ENCODE measurements at places on chromosomes 12 and 14.
A peak's percentile ranks its signal among the peaks of the same experiment; 100 is the strongest.

DNA sequence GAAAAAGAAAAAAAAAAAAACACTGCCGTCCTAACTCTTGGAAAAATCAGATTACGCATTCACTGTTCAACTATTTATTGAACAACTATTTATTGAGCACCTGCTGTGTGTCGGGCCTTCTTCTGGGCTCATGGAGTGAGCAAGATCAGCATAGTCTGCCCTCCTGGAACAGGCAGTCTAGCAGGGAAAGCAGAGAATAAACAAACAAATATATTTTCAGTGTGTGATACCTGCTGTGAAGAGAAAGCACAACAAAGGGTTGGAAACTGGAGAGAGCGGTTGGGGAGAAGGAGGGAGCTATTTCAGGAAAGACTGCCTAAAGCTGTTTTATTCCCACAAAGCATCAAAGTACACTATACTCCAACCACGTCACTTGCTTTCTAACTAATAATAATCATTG is 10.8 kb downstream of the PROX2 start:
- no peak for DNase-seq

- DNase-seq: no peak
These were observed 38.1 kb downstream of the GCH1 start for GRCh38 chr14:54864526-54864925.

DNA sequence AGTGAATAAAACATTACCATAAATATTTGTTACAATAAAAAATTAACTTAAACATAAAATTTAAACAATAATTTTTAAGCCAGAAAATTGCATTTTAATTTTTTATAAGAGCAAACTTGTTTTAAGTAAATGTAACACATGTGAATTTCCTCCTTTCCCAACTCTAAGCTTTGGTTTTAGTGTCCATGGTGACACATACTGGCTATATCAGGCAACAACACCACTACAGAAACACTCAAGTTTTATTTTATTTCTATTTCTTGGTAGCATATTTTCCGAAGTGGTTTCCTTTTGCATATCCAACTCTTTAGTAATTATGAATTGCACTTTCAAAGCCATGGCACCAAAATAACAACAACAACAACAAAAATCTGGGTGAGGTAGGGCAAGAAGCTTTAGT is 2.2 kb downstream of the NELL2 start:
- peak; percentile 61 for DNase-seq

GRCh38 chr12:68809190-68810026 is 1.4 kb downstream of the MDM2 start:
- no peak for DNase-seq

GRCh38 chr12:63208956-63209355 is 58.0 kb upstream of the AVPR1A start:
- DNase-seq: no peak

GRCh38 chr12:67826946-67827720 is 162.1 kb upstream of the IFNG-AS1 start:
- DNase-seq: no peak

DNA sequence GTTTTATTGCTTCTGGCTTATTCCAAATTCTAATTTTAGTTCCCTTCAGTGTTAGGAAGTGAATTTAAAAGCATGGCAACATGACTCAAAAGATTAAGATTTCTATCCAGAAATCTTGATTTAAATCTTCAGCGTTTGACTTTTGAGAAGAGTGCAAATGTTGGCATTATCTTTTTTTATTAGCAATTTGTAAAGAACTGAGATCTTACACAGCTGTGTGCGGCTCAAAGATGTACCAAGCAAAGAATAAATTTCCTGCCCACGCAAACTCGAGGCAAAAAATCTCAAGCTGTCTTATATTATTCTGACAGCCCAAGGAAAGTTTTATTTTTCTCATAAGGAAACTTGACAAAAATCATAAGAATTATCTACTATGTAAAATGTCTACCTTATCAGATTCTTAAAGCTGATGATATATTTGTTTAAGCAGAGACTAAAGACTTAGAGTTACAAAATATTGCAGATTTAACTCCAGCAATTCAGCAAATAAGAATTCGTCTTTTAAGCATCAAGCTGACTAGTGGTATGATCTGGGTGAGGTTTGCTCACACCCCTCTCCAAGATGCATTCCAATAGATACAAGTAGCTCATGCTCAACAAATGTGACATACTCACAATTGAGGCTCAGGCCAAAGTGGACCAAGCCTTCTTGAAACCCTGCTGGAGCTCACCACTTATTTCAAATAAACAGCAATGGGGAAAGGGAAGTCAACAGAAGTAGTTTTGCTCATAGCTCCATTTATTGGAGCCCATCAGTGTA is 47.4 kb upstream of the POC1B start:
- no peak for DNase-seq

DNA sequence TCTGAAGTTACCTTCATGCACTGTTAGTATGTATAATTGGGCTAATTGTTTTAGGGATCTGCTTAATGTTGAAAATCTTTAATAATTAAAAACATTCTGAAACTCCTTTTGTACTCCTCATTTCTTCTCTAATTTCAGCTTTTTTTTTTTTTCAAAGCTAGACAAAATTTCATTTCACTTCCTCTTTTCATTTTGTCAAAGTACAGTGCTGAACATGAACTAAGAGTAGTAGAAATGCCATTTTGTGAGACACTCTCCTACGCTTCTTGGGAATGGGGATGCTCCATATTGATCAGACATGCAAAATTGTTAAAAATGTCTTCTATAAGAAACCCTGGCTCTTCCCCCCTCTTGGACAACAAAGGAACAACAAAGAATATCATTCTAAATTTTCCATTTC is 1.7 kb downstream of the ABCD2 start:
- no peak for DNase-seq

- DNase-seq: no peak
These were observed 4.3 kb downstream of the LRP10 start for GRCh38 chr14:22875748-22876319.

- no peak for DNase-seq
These were observed 40.1 kb downstream of the FBXL14 start for GRCh38 chr12:1553987-1554982.

DNA sequence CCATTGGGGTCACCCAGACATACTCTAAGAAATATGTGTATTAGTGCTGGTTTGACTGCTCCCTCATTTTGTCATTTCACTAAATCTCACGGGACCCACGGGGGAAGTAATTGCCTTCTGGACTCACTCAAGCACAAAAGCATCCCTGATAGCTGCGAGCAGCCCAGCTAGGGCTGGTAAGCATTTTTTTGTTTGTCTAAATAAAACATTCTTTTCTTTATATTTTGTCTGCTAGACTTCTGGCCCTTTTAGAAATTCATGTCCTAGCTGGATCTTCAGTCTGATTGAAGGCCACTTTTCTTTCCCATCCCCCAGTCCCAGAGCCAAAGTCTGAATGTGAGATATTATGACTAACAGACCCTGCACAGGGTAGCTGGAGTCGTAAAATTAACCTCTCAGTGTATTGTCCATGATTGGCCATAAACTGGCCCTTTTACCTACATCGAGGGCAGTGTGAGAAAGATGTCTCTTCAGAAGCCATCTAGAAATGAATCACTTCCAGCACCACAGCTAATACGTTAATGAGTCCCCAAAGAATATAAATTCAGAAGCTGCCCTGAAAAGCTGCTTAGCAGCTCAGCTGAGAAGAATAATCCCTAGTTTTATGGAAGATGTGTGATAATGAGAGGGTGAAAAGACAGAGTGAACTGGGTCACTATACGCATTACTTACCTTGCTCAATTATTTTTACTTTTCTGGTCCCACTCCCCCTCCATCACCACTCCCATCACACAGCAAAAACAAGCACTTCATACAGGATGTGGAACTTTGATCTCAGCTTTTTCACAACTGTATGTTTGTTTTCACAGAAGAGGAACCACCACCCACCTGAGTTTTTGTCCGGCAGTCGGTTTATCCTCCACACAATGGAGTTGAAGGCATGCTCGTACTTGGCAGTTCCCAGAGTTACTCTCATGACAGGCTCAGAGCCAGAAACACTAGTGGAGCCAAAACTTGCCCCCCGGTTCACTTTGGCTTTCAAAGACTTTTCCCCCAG is 55.6 kb upstream of the GTF2A1 start:
- DNase-seq: no peak

DNA sequence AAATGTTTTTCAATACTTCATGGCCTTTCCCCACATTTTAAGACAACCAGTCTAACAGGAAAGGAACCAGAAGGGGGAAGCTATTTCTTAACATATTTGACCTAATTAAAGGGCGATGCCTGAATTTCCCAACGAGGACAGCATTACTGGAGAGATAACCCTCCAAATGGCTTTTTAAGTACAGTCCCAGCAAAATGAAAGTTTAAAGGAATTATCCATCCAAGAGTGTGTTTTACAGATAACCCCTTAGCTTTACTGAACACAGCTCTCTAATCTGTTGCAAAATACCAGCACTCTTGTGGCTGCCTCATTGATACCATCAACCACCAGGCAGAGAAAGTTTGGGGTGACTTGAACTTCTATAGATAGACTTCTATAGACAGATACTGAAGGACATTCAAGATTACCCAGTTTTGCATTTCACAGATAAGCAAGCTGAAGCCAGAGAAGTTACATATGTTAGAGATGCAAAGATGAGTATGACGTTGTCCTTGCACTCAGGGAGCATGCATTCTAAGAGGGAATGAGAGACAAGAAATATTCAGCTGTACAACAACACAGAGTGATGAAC is 41.3 kb upstream of the DUSP6 start:
- DNase-seq: no peak

DNA sequence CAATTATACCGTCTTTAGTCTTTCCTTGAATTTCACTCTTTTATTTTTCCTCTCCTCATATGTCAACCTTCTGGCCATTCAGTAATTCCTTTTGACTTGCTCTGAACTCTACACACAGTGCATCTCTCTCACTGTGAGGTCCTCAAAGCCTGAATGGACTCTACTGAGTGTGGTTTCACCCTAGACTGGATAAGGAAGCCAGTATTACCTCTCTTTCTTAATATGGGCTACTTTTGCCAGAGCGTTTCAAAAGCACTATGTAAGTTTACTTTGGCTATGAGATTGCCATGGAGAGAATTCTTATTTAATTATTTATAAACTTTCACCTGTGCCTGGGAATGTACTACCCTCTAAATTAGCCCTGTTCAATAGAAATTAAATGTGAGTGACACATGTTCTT is 343.5 kb upstream of the DDHD1 start:
- no peak for DNase-seq

DNA sequence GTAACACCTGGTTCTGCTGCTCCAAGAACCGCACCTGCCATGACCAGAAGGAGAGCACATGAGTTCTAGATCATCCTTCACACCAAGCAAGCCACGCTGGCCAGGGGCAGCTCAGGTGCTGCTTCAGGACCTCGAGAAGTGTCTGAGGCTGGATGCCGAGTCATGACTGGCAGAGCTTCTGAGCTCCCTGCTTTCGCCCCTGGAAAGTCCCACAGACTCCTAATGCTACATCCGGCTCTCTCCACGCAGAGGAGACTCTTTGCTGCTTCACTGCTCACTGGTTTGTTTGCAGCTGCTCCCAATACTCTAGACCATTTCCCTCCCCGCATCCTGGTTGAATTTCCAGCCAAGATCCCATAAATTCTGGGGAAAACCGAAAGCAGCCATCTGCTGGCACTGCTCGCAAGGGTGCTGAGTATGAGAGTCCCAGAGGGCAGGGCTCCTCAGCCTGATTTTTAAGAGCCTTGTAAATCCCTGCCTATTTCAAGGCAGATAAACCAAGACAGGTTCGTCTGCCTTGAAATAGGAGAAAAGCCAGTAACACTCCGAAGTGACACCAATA is 1.4 kb downstream of the KRT2 start:
- no peak for DNase-seq

DNA sequence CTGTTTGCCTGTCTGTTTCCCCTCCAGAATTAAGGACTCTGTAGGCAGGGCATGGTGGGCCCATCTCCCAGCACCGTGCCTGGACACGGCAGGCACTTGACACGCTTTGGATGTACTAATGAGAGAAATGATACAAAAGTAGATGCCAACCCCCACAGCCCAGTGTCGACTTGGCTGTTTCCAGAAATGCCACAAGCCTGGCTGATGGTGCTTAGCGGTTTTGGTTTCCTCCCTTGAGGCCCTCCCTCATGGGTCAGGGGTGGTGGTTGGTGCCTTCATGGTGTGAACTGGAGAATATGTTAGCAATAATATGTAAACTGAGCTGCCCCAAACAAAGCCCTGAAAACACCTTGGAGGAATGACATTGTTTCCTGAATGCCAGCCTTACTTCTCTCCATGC is 55.5 kb upstream of the ESRRB start:
- no peak for DNase-seq

- DNase-seq: no peak
These were observed 51.4 kb downstream of the ERH start for GRCh38 chr14:69346710-69347109.

GRCh38 chr14:95021588-95021987 is 135.7 kb downstream of the DICER1 start:
- no peak for DNase-seq

DNA sequence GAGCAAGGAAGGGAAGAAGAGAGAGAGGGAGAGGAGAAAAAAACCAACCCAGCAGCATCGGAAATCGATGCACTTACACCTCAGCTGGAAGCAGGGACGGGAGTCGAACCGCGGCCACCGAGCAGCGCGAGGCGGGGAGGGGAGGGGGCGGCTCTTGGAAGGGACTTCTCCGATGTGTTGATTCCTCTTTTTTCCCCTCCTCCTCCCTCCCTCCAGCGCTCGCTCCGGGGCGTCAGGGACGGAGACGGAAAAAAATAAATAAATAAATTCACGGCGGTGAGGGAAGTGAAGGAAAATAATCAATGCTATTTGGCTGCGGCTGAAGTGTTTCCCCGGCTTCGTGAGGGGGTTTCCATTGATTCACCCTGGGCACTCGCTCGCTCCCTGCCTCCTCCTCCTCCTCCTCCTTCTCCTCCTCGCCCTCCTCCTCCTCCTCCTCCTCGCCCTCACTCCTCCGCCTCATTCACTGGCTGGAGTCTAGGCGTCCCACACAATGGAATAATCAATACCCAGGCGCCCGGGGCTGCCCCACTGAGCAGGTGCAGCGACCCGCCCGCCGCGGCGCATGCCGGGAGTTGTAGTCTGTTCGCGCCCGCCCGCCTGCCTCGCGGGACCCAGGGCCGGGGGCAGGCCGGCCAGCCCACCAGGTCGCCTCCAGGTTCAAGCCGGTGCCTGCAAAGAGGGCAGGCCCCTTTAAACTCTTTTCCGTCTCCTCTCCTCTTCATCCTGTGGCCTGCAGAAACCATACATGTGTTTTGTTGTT is at the start of gene ZFHX2:
ZFHX2 (minus strand) TSS at position 500 of the 763 bp plus-strand sequence. CDS start 16,440 bp downstream, outside the sequence.
- peak; percentile 79 for DNase-seq

GRCh38 chr14:34682787-34683321 is 31.5 kb downstream of the CFL2 start:
- no peak for DNase-seq

DNA sequence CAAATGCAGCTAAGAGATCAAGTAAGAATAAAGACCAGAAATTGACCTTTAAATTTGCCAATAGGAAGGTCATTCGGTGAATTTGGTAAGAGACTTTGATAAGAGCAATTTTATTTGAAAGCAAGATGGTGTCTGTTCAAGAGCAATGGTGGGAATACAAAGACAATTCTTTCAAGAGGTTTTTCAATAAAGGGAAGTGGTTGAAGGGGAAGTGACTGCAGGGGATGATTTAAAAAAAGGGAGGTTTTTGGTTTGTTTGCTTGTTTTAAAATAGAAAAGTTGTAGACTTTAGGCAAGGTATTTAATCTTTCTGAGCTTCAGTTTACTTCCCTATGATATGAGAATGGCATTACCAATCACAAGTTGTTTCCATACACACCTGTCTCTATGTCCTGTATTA is 4.3 kb upstream of the APPL2 start:
- no peak for DNase-seq

- DNase-seq: no peak
These were observed 27.9 kb upstream of the SPPL3 start for GRCh38 chr12:120932058-120932457.

GRCh38 chr14:67580336-67581171 is 19.5 kb downstream of the PIGH start:
- no peak for DNase-seq
